Sigmoid colon (tissue), 7 donors: ENCODE measurements at places on chromosomes 2 and 18. TPM values are rescaled to one million over a fixed set of nuclear protein-coding genes. Genes with fewer than 3 reads are reported as not detected.

GRCh38 chr18:45519411-45520280 lies 95.6 kb upstream of the SLC14A2 start:
- peaks cover 17% of the 10 kb centered on the region for H3K4me1 ChIP-seq
- H3K27me3 ChIP-seq: no peaks in the 10 kb centered on the region
- no peaks in the 10 kb centered on the region for H3K36me3 ChIP-seq
- H3K4me3 ChIP-seq: no peak overlapping the region

DNA sequence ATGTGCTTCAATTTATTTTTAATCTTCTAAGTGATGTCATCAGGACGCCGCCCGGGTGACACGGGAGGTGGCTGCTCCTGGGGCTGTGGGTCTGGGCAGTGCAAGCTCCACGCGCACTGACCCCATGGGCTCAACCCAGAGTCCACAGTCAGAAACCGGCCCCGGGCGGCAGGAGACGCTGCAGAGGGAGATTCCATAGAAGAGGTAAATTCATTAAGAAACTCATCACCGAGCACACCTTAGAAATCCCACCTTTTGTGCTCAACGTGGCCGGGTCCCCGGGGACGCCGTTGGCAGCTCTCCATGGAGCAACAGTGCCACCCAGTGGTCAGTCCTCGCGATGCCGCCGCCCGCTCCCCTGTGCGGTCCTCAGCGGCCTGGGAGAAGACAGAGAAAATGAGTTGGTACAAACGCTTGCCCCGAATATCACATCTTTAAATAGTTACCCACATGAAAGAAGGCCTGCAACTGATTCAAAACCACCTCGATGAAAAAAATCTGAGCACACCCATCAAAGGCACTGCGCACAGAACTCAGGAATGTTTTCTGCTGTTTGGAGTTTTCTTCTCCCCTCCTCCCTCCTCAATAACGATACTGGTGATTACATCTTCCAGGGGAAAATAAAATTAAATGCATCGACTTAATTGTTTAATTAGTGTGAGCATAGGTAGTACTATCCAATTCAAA lies 92.6 kb downstream of the CMPK2 start:
- no peaks in the 10 kb centered on the region for H3K27me3 ChIP-seq
- H3K4me1 ChIP-seq: no peaks in the 10 kb centered on the region
- no peaks in the 10 kb centered on the region for H3K36me3 ChIP-seq
- H3K4me3 ChIP-seq: no peak overlapping the region
- peak; percentile 71 for DNase-seq

DNA sequence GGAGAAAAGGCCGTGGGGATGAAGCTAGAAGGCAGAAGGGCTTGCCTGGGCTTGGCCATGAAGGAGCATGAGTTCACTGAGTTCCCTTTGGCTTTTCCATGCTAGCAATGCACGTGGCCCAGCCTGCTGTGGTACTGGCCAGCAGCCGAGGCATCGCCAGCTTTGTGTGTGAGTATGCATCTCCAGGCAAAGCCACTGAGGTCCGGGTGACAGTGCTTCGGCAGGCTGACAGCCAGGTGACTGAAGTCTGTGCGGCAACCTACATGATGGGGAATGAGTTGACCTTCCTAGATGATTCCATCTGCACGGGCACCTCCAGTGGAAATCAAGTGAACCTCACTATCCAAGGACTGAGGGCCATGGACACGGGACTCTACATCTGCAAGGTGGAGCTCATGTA lies 2.9 kb downstream of the CTLA4 start:
- DNase-seq: no peak
- H3K27me3 ChIP-seq: no peaks in the 10 kb centered on the region
- H3K4me3 ChIP-seq: no peak overlapping the region
- peak overlapping the region; percentile 20 for H3K27ac ChIP-seq
- no peaks in the 10 kb centered on the region for H3K4me1 ChIP-seq

DNA sequence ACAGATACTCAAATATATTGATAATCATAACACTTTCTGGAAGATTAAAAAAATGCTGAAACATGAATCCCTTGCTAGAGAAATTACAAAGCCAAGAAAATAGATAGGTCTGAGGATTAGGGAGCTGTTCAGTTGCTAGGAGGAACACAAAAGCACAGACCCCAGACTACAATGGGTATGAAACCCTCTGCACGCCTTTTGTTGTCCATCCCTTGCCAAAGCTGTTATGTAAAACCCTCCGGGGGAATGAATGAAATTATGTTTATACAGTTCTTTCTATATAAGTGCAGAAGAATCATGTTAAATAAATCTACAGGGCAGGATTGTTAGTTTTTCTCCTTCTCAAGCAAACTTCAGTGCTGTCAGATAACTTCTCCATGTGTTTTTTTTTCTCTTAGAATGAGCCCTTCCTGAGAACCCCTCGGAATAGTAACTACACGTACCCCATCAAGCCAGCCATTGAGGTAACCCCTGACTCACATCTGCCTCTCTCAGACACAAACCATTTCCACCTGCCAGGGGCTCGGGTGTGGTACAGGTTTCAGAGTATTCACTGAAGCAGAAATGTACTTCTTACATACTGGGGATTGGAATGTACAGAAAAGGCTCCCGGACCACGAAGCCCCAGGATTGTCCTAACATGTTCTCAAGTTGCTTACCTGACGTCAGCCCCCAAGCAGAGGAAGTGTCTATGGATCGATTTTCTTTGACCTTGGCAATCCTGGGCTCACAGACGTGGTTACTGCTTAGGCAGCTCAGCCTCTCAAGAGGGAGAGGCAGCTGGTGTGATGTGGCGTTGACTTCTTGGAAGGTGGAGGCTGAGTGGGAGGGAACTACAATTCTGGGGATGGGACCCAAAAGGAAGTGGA lies 118.0 kb downstream of the PLB1 start:
- H3K27ac ChIP-seq: no peak overlapping the region
- H3K4me1 ChIP-seq: peaks cover 6% of the 10 kb centered on the region
- no peak overlapping the region for H3K4me3 ChIP-seq
- no peaks in the 10 kb centered on the region for H3K36me3 ChIP-seq

DNA sequence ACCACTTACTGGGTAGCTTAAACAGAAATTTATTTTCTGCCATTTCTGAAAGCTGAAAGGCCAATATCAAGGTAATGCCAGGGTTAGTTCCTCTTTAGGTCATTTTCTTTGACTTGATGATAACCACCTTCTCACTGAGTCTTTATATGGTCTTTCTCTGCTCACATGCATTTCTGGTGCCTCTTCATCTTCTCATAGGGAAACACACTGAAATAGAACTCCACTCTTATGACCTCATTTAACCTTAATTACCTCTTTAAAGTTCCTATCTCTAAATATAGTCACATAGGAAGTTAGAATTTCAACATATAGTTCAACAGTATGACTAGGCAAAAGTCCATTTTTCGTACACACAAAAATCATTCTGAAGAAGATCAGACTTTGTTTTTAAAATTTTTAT lies 616.8 kb upstream of the VRK2 start:
- H3K4me3 ChIP-seq: no peak overlapping the region
- no peaks in the 10 kb centered on the region for H3K27me3 ChIP-seq
- H3K27ac ChIP-seq: no peak overlapping the region
- no peaks in the 10 kb centered on the region for H3K4me1 ChIP-seq

ASXL2 gene
- 1.8 TPM for polyA plus RNA-seq

GCG gene
- polyA plus RNA-seq: 9.0 TPM
